ENCODE measurements at places on chromosomes 16 and 17. TPM values are rescaled to one million over a fixed set of nuclear protein-coding genes. Genes with fewer than 3 reads are reported as not detected.

The SLFN11 gene
- total RNA-seq: 30.5 TPM

- no peak for DNase-seq
- no peaks in the 10 kb centered on the region for H3K36me3 ChIP-seq
- no peak overlapping the region for H3K27ac ChIP-seq
- H3K4me1 ChIP-seq: peaks cover 9% of the 10 kb centered on the region
Observed at GRCh38 chr16:19746561-19746960, 28.5 kb downstream of the IQCK start.

DNA sequence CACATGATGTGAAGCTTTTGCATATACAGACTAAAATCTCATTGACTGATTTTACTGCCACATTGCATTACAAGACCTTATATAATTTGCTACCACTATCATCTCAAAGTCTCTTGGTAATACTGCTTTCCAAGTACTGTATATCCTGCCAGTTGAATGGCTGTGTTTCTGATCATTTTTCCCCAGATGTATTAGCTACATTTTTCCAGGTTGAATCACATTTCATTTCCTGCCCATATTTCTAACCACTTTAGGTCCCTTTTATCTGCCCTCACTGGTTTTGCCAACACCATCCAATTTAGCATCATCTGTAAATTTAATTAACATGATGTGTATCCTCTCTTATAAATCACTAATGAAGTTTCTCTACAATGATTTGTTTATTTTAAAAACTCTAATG lies 365.7 kb upstream of the PMFBP1 start:
- H3K4me3 ChIP-seq: no peak overlapping the region
- no peak for DNase-seq
- no peak overlapping the region for H3K27ac ChIP-seq
- no peaks in the 10 kb centered on the region for H3K27me3 ChIP-seq
- H3K36me3 ChIP-seq: no peaks in the 10 kb centered on the region

DNA sequence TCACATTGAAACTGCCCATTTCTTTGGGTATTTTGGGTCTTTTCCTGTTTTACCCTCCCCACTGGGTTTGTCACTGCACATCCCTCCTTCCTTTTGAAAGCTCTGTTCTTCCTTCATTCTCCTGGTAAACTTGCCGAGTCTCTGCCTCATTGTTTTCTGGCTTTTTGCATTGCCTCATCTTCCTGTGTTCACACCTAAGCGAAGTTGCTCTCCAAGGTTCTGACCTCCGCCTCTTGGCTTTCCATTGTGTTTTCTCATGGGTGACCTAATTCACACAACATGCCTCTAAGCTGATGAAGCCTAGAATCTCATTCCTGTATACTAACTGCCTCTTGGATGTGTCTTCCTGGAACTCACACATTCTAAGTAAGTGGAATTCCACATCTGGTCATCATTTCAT lies 1096.1 kb upstream of the EEF2KMT start:
- no peaks in the 10 kb centered on the region for H3K27me3 ChIP-seq
- H3K36me3 ChIP-seq: no peaks in the 10 kb centered on the region
- no peaks in the 10 kb centered on the region for H3K4me1 ChIP-seq
- no peak for DNase-seq

GRCh38 chr17:2218426-2218825 lies 85.2 kb downstream of the SMG6 start:
- no peaks in the 10 kb centered on the region for H3K36me3 ChIP-seq
- H3K4me1 ChIP-seq: peaks cover 51% of the 10 kb centered on the region
- no peak overlapping the region for H3K27ac ChIP-seq
- no peak overlapping the region for H3K4me3 ChIP-seq

Measured in esophagus muscularis mucosa (tissue), 4 donors.